ENCODE measurements at places on chromosomes 3 and 15.

GRCh38 chr3:137669519-137670060 is 94.5 kb upstream of the SOX14 start:
- DNase-seq = no peak

DNA sequence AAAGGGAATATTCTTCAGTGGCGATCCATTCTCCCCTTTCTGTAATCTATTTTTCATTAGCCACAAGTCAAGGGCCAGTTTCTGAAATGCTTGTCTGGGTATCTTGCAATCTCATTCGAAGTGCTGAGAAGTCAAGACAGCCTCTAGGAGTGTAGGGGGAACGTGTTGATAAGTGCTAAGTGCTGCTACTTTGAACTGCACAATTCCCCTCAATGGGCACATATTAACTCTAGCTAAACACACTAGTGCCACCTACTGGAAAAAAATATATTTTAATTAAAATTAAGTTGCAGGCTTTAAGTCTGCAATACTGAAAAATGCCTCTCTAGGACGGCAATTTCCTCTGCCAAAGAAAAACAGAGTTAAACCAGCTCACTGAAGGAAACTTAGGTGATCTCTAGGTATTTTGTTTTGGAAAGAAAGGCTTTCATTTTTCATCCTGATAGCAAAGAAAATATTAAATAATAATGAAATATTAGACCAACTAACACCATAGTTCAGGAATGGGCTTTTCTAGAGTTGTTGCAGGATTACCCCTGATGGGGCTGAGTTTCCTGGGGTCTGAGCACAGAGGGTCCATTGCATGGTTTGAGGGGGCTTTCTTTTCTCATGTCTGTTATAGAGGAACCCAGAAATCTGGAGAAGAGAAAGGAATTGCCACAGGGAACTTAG is 181.9 kb upstream of the KBTBD8 start:
- no peak for DNase-seq

GRCh38 chr15:63372018-63372705 is 9.5 kb downstream of the CA12 start:
- no peak for DNase-seq

DNA sequence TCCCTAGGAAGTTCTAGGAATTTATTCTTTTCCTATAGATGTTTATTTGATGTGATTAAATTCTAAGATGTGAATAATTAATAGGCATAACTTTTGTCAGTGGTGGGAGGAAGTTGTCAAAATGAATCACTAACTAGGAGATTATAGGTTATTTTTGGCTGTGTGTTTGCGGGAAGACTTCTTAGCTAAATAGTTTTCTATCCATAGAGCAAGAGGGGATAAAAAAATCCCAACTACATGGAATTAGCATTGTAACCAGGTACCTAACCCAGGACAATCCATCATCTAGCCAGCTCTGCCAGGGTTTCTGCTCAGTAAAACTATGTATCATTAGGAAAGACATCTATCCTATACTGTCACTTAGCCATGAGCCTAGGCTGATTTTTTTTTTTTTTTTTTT is 23.9 kb downstream of the SLC30A4 start:
- no peak for DNase-seq

DNA sequence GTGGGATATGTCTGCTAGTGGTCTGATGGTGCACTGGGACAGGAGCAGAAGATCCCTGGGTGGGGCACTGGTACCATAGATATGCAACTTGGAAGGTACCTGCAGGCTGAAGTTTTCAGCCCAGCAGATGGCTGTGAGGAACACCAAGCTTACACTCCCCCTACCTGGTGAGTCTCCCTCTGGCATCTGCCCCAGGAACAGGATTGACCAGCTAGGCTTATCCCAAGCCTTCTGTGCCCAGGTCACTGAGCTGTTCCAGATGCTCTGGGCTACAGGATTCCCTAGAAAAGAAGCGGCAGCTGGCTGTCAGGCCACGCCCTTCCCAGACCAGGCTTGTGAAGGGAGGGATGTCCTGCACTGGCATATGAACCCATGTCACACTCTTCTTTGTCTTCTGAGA is 1130.0 kb downstream of the NAALADL2 start:
- no peak for DNase-seq

DNA sequence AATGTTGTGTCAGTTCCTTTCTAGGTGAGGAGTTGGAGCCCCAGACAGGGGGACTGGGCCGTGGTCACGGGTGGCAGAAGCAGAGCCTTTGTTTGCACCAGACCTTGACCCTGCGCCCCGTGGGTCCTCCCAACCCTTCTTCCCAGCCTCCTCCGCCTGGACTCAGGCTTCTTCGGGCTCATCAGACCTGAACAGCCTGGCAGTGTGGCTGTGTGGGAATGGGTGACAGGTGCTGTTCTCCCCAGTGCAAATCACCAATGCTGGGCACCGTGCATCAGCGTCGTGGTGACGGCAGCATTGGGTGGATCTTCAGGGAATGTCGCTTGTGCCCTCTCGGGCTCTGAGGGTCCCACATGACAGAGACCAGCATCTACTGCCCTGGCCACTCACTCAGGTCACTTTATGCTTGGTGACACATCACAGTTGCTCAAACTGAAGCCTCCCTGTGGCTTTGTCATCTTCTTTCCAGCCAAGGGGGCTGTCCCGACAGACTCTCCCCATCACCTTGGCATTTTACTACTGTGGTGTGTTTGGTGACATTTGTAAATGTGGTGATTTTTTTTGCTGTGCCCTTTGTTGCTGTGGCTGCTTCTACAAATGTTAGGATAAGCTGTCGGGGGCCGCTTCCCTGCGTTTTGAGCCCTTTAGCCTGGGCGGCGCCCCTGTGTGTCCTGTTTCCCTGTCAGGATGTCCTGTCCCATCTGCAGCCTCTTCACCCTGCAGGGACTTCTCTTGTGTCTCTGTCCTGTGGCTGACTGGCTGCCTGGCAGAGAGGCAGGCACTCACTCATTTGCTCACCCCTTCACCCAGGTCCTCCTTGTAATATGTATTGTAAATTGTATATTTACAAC is 14.5 kb downstream of the APBA2 start:
- DNase-seq = no peak

DNA sequence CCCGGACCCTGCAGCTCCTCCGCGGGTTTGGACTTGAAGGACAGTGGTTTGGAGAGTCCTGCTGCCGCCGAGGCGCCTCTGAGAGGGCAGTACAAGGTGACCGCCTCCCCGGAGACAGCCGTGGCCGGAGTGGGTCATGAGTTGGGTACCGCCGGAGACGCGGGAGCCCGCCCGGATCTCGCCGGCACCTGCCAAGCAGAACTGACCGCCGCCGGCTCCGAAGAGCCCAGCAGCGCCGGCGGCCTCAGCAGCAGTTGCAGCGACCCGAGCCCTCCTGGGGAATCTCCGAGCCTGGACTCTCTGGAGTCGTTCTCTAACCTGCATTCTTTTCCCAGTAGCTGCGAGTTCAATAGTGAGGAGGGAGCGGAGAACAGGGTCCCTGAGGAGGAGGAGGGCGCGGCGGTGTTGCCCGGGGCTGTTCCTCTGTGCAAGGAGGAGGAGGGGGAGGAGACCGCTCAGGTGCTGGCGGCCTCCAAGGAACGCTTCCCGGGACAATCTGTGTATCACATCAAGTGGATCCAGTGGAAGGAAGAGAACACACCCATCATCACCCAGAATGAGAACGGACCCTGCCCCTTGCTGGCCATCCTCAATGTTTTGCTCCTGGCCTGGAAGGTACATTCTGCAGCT is 634 bp downstream of the MINDY2 start:
- peak; percentile 58 for DNase-seq

GRCh38 chr3:42746455-42747450 is 26.3 kb downstream of the CCDC13 start:
- DNase-seq = no peak

DNA sequence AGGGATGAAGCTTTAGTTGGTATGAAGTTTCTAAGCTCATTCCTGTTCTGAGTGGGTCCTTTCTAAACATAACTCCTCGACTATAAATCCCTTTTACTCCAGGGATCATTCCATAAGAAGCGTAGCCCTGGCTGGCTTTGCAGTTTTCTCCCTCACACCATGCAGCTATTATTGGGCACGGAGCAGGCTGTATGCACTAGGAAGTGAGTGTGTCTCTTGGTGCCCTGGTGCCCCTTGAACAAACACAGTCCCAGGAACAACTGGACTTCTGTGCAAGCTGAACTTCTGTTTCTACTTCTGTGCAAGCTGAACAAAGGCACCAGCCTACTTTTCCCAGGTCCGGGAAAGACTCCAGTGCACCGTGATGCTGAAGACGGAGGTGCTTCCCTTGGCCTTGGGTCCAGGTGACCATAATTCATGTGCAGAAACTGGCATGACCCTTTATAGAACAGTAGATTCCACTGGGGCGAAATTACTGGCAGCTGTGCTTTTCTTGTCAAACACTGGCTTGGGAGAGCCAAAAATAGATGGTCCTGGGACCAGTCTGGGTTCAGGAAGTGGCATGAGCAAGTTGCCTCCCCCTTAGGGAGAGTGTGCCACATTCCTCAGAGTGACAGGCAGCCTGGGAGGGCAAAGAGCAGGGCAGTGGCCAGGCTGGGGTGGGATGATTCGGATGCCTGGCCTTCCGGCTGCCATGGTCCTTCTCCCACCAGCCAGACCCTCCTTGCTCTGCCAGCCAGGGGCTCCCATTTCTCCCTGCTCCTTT is 127.2 kb downstream of the SLCO3A1 start:
- DNase-seq = no peak

DNA sequence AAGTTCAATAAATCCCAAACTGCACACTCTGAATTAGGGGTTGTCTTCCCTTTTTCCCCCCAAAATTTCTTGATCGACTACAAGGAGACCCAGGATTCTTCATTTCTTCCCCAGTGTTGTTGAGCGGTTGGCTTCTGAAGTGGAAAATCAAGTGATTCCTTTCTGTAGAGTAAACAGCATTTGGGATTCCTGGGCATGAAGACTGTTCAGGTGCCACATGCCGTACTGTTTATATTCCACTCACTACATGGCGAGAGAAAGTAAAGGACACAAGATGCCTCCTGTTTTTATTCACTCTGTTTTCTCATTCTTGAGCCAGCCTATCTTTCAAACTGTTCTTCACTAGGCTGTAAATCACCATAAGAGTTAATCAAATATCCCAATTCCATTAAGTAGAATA is 12.6 kb downstream of the FSTL1 start:
- DNase-seq = no peak

DNA sequence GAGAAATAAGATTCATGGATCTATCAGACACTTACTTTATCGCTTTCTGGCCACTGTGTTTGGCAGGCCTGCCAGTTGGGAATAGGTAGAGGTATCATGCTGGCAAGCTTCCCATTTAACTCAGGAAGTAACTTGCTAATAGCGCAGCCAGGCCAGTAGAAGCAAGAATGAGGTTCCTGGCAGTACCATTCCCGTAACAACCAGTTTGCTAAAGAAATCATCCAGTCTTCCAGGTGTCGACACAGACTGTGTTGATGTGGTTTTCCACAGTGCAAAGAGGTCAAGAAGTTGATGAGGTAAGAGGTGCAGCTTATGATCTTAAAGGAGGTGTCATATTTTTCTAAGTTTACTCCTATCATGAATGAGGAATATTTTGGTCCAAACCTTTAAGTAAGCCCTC is 46.2 kb downstream of the DPH6 start:
- DNase-seq = no peak

DNA sequence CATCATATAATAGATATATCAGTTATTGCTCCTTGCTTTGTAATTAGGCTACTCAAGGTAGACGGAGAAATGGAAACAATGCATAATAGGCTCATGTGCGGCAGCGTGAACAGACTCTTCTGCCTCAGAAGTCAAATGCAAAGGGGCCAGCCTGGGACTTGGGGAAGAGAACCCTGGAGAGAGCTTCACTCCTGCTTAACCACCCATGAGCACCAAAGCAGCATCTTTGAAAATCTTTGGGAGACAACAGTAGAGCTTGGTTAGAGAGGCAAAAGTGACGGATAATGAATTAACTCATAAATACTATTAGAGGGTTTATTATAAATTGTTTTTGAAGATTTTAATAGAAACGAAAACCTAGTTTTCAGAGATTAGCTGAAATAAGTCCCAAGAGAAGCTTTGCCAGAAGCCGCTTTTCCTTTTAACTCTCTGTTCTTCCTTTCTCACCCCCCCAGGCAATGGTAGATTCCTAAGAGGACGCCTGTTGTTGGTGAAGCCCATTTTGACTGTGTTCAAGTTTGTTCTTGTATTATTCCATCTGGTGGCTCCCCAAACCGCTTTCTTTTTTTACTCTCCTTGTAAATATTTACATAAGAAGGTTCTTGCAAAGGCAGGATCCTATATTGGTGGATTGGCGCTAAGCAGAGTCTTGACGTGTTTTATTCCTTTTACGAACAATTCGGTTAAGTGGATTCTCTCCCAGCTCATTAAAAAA is 196.0 kb upstream of the TPRG1 start:
- no peak for DNase-seq

DNA sequence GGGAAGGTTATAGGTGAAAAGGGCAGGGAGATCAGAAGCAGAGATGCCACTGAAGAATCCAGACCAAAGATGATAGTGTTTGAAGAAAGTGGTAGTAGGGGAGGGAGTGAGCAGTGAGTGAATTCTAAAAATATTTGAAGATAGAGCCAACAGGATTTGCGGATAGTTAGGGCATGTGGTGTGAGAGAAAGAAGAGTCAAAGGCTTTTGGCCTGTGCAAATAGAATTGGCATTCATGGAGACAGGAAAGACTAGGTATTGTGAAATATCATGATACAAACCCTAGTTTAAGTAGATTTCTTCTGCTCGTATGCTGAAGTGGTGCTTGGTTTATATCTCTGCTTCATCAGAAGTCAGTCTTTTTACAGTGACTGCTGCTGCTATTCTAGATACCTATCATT is 224.2 kb upstream of the CFAP20DC start:
- no peak for DNase-seq

DNA sequence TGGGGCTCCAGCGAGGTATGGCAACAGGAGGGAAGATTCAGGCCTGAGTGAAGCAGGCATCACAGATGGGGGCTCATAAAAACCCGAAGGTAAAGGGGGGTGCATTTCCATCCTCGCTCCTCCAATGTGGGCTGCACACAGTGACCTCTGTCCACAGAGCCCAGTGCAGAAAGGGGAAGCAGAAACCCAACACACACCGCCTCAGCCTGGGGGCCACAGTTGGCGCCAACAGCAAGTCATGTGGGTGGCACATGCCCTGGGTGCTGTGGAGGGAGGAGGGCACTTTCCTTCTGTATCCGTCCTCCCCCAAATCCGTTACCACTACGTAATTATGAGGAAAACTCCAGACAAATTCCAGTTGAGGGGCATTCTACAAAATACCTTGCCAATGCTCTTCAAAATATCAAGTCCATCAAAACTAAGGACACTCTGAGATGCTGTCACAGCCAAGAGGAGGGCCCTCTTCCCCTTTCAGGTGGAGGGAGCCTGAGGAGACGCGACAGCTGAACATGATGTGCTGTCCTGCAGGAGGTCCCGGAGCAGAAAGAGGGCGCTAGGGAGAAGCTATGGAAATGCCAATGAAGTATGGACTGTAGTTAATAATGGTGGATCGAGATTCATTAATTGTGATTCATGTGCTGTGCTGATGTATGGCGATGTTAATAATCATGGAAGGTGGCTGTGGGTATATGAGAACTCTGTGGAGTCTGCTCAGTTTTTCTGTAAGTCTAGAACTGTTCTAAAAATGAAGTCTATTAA is 16.4 kb downstream of the APBA2 start:
- no peak for DNase-seq

- no peak for DNase-seq
Measured at GRCh38 chr15:35054380-35054779, 30.7 kb downstream of the NANOGP8 start.
